T-helper 22 cell (primary cell): ENCODE measurements at places on chromosomes 7 and 10.

GRCh38 chr7:142104550-142105527 is 6.7 kb upstream of the MGAM2 start:
- DNase-seq: no peak

GRCh38 chr7:75596727-75597614 is 104.9 kb downstream of the SPDYE5 start:
- DNase-seq: no peak

DNA sequence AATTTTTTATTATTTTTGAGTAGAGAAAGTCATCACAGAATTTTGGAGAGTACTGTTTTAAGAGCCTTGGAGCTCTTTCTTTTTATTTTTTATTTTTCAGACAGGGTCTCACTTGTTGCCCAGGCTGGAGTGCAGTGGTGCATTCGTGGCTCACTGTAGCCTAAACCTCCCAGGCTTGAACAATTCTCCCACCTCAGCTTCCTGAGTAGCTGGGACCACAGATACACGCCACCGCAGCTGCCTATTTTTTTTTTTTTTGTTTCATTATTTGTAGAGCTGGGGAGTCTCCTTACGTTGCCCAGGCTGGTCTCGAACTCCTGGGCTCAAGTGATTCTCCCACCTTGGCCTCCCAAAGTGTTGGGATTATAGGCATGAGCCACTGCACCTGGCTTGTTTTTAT is 10.6 kb downstream of the CPA4 start:
- DNase-seq: no peak

DNA sequence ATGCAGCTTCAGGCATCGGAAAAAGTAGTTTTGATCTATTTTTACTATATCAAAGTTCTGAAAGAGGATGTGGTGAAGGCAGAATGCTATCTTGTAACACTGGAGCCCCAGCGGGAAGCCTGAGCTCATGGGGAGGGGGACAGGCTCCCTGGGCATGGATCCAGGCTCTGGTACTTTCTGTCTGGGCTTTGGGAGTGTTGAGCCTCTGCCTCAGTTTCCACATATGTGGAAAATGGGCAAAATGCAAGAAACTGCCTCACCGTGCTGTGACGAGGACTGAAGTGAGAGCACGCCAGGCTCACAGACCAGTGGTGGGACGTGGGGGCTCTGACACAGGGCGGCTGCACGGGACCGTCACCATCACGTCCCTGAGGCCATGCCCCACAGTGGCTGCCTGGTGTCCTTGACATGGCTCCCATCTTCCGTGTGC is 182.9 kb upstream of the SHH start:
- no peak for DNase-seq

DNA sequence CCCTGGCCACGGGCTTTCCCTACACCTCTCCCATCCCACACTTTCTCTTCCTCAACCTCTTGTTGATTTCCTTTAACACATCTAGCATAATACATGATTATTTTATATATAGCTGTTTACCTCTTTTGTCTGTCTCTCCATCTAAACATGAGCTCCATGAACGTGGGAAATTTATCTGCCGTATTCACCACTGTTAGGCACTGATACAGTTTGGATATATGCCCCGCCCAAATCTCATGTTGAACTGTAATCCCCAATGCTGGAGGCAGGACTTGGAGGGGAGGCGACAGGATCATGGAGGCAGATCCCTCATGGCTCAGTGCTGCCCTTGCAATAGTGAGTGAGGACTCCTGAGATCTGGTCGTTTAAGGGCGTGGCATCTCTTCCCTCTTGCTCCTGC is 5.7 kb downstream of the CYTH3 start:
- DNase-seq: no peak

DNA sequence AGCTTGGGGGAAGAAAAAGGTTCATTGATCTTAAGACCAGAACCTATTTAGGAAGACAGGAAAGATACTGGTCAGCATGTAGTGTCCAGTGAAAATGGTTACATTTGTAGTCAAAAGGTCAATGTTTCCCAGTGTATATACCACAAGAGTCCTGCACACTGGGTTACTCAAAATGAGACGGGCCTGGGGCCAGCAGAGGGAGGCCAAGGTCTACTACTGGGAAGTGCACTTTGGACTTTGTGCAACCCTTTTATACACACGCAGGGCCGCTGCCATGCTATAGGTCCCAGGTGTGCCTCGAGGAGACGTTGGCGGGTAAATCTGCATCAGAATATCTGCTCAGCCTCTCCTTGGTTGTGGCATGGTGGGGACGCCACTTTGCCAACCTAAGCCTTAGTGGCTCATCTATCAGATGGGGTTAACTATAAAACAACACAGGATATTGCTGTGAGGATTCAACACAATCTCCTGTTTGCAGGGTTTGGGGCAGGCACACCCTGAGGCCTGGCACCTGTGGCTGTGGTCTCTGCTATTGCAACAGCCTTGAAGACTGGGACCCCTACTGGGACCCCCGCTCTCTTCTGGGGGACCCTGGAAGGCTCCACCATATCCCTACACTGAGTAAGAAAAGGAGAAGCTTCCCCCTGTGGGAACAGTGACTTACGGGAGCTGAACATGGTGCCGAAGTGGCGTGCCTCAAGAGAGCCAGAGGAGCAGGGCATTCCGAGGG is 19.7 kb downstream of the CLRN3 start:
- DNase-seq: no peak

DNA sequence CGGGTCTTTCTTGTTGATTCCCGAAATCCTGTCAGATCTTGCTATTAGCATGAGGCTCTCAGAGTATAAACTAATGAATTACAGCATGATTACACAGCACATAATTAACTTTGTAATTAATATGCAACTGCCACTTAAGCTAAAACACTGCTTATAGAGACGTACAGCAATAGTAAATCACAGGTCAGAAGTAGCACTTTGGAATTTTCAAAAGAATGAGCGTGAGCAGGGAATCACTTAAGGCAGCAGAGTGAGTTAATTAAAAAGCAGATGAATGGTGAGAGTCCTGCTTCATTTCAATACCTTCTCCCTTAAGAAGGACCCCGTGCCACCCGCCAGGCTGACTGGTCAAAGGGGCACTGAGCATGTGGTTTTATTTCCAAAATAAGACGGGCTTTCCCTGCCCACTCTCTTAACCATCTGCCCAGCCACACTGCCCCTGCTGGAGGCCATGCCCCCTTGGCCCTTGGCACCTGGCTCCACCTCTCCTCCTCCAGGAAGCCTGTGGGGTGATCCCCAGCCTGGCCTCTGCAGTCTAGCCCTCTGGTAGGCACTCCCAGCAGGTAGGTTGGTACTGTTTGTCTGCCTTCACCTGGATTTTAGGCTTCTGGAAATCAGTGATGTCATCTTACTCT is 117.8 kb downstream of the ZMIZ1 start:
- no peak for DNase-seq

- DNase-seq: no peak
Observed at GRCh38 chr10:5570979-5571810, 46.4 kb downstream of the CALML3 start.

- DNase-seq: no peak
Observed at GRCh38 chr7:155483245-155483644, 25.3 kb downstream of the EN2 start.

- no peak for DNase-seq
Observed at GRCh38 chr7:42193471-42194129, 43.4 kb downstream of the GLI3 start.
